Stimulated activated CD4-positive, alpha-beta T cell treated with anti-CD3 and anti-CD28 coated beads, Interleukin-1b, Interleukin-23, amount 100 ng/mL, for 1 hour (primary cell): ENCODE measurements at places on chromosomes 5 and 9.
A peak's percentile ranks its signal among the peaks of the same experiment; 100 is the strongest.

DNA sequence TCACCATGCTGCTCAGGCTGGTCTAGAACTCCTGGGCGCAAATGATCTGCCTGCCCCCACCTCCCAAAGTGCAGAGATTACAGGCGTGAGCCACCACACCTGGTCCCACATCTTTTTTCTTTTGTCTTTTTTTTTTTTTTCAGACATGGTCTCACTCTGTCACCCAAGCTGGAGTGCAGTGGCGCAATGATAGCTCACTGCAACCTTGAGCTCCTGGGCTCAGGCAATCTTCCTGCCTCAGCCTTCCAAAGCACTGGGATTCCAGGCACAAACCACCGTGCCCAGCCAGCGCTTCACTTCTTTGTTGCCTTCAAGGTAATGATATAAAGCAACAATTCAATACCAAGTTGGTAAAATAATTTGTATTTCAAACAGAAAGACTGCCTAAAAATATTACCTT, 78.8 kb downstream of the USP20 start:
- no peak for DNase-seq

- no peak for DNase-seq
Measured at GRCh38 chr9:94178927-94179326, 80.2 kb upstream of the ZNF169 start.

GRCh38 chr5:8020861-8021514, 152.0 kb downstream of the MTRR start:
- DNase-seq = no peak

- no peak for DNase-seq
Measured at GRCh38 chr5:78527054-78527859, 121.3 kb downstream of the LHFPL2 start.

- no peak for DNase-seq
Measured at GRCh38 chr5:58722160-58722559, 139.3 kb downstream of the RAB3C start.

GRCh38 chr9:128275198-128276007, at the start of gene GOLGA2:
Gene GOLGA2 (minus strand): TSS chr9:128276007. CDS start chr9:128275976, 31 bp downstream.
- DNase-seq = no peak

DNA sequence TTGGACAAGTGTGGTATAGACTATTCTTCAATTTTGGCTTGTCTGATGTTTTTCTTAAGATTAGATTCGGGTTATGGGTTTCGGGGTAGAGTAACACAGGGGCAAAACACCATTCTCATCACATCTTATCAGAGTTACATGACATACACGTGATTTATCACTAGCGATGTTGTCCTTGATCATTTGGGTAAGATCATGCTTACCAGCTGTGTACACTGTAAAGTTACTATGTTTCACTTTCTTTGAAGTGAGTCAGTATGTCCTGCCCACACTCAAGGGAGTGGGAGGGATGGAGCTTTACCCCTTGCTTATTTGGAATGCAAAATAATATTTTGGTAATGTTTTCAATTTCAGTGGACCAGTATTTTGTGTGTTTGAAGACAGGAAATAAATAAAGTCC, 101.8 kb upstream of the TAF11L2 start:
- DNase-seq = no peak

GRCh38 chr5:160460377-160461049, 38.9 kb downstream of the PTTG1 start:
- no peak for DNase-seq

DNA sequence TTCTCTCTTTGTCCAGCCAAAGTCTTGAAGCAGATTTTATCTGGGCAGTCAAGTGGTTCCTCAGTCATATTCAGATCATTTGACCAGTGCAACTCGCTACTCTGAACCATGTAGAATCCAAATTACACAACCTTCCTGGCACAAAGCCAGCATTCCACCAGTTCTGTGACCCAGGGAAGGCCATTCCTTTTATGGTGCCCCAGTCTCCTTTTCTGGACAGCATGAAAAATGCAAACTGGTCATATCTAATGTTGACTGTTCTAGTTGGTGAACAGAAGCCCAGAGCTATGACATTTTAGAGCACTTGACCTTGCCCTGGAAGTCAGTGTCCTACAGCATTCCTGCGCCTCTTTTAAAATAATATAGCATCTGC, 364.6 kb downstream of the BRINP1 start:
- no peak for DNase-seq

DNA sequence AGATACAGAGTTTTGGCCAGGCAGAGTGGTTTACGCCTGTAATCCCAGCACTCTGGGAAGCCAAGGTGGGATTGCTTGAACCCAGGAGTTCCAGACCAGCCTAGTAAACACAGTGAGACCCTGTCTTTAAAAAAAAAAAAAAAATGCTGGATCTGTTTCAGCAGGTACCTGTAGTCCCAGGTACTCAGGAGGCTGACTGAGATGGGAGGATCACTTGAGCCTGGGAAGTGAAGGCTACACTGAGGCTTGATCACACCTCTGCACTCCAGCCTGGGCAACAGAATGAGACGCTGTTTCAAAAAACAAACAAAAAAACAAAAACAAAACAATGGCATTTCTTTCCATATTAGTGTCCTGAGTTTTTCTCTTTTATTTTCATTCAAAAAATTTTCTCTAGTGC, 19.0 kb downstream of the UNC13B start:
- no peak for DNase-seq

GRCh38 chr5:135498637-135498995, 37.1 kb downstream of the NEUROG1 start:
- no peak for DNase-seq

DNA sequence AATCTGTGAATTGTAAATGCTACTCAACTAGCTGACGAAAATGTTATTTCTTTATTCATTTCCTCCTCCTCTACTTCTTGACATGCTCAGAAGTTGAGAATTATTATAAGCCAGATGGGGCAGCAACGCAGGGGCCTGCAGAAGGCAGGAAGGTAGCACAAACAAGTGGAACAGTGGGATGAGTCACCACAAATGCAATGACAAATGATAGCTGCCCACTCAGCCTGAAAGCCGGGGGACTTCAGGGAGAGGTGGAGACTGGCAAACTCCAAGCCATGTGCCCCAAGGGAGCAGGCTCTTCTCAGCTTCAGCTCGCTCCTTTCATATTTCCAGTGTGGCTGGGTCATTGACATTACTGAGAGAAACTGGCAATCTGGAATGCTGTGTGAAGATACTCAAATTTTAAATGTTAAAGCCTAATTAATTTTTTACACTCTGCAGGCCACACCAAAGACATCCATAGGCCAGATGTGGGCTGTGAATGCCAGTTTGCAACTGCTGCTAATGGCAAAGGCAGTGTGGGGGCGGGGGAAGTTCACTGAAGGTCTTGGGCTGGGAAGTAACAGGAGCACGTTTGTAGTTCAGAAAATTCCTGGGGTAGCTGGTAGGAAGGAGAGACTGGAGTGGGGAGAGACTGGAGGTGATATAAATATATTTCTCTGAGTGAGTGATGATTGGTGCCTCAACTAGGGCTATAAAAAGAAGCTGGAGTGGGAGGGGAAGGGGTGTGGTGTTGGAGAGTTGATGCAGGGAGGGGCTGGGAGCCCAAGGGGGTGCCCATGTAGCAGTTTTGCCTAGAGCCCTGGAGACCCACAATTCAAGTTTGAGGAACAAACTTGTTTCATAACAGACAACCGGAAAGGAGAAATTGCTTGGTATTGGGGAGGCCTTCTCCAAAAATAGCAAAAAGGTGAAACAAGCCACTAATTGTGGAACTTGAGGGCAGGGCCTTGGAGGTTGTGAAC, 20.8 kb upstream of the ADRB2 start:
- no peak for DNase-seq

DNA sequence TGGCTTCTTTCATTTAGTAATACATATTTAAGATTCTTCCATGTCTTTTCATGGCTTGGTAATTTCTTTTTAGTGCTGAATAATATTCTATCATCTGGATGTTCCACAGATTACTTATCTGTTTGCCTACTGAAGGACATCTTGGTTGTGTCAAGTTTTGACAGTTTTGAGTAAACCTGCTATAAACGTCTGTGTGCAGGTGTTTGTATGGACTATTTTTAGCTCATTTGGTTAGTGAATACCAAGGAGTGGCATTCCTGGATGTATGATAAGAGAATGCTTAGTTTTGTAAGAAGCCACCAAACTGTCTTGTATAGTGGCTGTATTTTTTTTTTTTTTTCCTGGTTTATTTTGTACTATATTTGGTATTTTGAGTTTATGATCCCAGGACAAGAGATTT, 38.4 kb downstream of the PRRC1 start:
- no peak for DNase-seq

DNA sequence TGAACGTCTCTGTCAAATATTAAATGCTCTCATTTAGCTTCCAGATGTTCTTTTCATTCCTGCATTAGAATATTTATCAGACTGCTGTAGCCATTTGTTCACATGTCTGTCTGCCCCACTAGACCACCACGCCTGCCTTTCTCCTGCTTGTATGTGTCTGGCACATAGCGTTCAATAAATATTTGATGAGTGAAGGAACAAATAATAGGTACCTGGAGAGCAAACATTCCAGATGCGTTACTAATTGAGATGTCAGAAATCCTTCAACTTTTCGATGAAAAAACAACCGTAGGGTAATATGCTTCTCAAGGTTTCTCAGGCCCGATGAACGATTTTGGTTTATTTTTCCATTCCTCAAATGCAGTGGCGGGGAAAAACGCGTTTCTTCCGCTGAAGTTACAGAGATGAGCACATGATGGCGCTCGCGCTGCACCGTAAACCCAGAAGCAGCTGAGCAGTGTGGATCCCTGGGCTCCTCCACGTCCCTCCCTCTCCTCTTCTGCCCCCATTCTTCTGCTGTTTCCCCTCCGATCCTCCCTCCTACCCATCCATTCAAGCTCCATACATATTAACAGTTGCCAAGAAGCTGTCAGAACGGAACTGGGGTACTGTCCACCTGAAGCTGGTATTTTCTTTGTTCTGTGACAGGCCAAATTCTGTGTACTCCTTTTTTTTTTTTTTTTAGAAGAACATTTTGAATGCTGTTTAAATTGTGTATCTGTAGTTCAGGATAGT, 245.4 kb downstream of the MPDZ start:
- no peak for DNase-seq

- DNase-seq = no peak
Measured at GRCh38 chr5:113866763-113867162, 353.3 kb downstream of the YTHDC2 start.

DNA sequence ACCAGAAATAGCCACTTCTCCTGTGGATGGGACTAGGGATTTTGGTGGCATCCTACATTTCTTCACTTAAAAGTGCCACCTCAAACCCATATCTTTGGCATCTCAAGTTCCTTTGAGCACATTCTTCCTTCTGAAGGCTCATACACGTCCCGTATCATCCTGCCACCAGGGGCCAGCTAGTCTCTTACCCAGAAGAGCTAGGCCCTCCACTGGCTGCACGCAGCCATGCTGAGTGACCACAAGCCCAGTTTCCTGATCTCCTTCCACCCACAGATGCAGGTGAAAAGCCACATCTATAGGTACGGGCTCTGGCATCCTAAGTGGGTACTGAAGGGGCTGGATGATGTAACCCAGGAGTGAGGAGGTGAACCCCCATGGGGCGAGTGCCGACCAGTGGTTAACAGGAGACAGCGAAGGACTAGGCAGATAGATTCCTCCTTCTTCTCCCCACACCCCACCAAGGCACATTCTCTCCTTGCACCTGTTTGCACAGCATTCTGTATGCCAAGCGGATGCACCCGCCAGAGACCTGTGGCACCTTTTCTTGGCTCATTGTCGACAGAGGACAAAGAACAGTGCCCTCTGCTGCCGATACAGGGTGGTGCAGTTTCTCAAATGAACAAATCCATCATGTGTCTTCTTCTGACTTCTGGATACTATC, 14.4 kb upstream of the SCGB3A1 start:
- DNase-seq = peak; percentile 7

DNA sequence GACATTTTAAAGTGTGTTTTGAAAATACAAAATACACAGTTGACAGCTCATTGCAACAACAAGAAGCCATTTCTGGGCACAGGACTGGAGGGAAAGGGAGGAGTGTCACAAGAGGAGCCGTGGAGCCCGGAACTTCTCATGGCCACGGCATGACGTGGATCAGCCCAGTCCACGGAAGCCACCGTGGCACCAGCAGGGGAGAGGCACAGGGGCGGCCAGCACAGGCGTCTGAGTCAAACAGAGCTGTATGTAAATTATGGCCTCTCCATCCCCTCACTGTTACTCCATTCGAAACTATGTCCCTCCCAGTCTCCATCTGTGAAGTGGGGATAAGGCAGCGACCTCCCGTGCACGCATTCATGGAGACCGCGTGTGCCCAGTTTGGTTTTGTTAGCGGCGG, 165.6 kb upstream of the IRX2 start:
- no peak for DNase-seq

GRCh38 chr5:122997294-122997693, 39.2 kb downstream of the PPIC start:
- no peak for DNase-seq

- no peak for DNase-seq
Measured at GRCh38 chr5:68547622-68548021, 332.1 kb downstream of the PIK3R1 start.

DNA sequence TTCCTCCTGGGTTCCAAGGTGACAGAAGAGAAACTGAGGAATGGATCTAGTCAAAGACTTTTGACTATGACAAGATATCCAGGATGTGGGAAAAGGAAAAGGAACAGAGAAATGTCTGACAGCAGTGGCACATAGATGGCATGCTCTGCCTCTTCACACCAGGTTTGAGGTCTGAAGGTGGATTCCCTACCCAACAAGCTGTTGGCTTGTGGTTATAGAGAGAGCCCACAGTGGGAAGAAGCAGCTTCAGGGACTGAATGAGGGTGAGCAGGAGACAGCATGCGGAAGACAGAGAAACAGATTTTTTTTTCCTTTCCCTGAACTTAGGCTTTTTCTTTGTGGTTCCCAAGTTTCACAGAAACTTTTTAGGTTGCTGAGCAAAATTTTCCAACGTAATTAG, 20.6 kb downstream of the IFNW1 start:
- no peak for DNase-seq

DNA sequence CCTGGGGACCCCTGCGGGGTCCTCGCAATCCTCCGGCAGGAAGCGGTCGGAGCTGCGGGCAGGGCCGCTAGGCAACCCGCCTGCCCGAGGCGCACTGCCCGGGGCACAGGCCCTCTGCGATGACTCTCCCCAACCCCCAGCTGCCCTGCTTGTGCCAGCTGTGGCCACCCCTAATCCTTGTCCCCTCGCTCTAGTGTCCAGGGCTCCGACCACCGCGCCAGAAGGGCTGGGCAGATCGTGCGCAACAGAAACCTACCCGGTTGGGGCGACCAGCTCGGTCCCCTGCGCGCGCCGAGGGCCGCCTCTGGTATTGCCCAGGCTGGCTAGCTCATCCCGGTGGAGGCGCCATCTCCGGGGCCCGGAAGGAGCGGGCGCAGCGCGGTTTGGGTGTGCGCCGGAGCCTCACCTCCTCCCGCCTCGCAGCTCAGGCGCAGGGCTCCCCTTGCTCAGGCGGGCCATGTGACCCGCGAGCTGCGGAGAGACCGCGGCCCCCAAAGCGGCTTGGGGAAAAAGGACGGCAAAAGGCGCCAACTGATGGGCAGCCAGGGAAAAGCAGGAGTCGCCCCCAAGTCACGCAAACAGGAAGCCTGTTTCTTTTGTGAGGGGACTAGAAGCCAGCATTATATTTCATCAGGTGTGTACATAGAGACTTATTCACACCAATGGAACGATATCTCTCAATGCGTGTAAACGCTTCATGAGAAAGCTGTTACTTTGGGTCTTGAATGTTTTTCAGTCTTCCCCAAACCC, 46.8 kb upstream of the RNF20 start:
- DNase-seq = no peak
